ENCODE measurements at places on chromosomes 12 and 14.

- DNase-seq = no peak
Measured at GRCh38 chr12:218221-218620, 4.3 kb upstream of the SLC6A12 start.

DNA sequence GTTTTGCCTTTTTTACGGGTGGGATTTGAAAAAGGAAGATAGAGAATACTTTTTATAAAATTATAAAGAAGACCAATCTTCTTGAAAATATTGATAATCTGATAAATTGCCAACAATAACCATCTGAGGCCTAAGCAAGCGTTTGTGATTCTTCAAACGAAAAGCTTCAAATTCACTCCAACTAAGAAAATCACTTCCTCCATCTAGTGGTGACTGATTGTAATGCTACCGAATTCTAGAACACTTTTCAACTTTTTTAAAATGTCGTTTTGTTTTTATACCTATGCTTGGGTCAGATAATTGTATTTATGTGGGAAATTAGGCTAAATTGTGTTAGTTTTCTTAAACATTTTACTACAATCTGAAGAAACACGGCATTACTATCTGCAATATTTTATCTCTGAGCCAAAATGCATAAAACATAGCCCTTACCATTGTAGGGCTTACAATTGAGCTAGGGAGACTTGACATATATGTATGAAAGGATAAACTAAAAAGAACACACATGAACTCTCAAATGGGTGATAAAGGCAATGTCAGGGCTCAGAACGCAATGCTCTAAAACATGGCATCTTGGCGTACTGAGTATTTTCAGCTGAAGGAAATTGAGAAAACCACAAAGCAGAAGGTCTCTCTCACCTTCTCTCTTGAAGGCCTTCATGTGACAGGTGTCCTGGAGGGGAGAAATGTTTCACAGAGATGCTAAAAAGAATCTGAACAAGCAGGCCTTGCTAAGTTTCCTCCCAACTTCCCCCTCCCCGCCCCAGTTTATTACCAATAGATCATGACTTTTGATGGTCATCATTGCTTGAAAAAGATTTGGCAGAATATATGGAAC, 36.8 kb upstream of the G2E3 start:
- DNase-seq = no peak

GRCh38 chr14:96304956-96305355, 48.9 kb downstream of the BDKRB1 start:
- DNase-seq = no peak

DNA sequence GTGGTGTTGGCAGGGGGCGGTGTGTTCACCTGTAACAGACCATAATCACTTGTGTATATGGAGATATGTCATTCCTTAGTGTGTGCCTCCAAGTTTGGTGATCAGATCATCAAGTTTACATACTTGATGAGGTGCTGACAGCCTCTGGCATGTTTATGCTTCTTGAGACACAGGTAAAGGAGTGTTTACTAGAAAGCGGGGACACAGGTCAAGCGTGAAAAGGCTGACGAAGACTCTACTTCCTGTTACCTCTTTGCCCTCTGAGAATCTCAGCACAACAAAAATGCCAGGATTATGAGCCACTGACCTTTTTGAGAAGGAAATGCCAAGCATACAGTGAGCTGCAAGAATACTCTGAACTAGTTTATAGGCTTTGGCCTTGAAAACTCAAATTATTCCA, 29.6 kb downstream of the PRDM4 start:
- DNase-seq = no peak

GRCh38 chr14:103808403-103809001, 38.9 kb downstream of the PPP1R13B start:
- DNase-seq = peak; percentile 57

GRCh38 chr14:76937181-76938091, 91.1 kb downstream of the IRF2BPL start:
- no peak for DNase-seq

GRCh38 chr12:67430708-67431335, 161.7 kb downstream of the CAND1 start:
- DNase-seq = no peak

GRCh38 chr12:13130981-13131380, 27.5 kb upstream of the GSG1 start:
- DNase-seq = no peak

DNA sequence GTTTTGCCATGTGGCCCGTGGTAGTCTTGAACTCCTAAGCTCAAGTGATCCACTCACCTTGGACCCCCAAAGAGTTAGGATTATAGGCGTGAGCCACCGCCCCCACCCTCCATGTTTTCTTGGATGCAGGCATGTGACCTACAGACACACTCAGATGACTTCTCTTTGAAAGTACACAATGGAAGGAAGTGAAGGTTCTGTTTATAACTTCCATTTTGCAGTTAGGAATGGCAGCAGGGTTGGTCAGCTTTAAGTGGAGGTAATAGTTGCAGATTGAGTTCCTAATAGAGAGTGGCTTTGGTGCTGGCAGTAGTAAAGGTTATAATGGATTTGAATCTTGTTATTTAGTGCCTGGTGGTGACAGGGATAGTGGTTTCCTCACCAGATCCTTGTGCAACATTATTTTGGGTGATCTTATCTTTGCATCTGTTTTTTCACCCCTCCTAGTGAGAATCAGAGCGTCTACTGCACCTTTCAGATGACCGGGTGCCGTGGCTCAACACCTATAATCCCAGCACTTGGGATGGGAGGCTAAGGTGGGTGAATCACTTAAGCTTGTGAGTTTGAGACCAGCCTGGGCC, 15.3 kb downstream of the LARP4 start:
- DNase-seq = no peak

- no peak for DNase-seq
Measured at GRCh38 chr14:101840649-101841369, 79.3 kb downstream of the PPP2R5C start.

DNA sequence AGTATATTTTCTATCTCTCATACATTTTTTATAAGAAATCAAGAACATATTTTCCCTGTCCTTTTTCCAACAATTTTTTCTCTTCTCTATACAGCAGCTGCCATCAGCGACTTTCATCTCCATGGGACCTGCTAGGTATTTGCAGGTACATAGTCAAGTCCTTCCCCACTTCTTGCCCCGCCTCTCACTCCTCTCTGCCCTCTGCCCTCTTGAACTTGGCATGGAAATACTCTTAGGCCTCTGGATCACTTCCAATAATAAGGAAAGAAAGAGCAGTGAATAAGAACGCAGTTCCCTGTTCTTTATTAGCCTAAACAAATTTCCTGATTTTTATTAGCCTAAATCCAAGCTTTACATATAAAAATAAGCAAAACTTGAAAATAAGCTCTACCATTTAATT, 353.1 kb downstream of the SEC23A start:
- no peak for DNase-seq

DNA sequence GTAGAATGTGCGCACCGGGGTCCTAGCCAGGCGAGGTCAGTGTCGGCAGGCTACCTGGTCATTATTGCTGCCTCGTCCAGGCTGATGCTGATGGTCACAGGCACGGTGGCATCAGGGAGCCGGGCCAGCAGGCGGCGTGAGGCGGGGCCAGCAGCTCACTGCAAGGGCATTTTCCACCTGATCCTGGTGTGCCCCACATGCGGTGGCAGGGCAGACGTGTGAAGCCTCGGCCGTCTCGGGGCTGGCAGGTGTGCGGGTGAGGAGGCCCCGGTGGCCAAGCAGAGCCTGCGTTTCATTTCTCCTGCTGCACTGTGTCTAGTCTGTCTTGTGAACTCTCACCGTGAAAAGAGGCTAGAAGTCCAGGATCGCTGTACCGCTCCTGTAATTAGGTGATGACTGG, 12.0 kb upstream of the AMN start:
- no peak for DNase-seq

- no peak for DNase-seq
Measured at GRCh38 chr14:95841668-95842067, 35.0 kb upstream of the TUNAR start.

DNA sequence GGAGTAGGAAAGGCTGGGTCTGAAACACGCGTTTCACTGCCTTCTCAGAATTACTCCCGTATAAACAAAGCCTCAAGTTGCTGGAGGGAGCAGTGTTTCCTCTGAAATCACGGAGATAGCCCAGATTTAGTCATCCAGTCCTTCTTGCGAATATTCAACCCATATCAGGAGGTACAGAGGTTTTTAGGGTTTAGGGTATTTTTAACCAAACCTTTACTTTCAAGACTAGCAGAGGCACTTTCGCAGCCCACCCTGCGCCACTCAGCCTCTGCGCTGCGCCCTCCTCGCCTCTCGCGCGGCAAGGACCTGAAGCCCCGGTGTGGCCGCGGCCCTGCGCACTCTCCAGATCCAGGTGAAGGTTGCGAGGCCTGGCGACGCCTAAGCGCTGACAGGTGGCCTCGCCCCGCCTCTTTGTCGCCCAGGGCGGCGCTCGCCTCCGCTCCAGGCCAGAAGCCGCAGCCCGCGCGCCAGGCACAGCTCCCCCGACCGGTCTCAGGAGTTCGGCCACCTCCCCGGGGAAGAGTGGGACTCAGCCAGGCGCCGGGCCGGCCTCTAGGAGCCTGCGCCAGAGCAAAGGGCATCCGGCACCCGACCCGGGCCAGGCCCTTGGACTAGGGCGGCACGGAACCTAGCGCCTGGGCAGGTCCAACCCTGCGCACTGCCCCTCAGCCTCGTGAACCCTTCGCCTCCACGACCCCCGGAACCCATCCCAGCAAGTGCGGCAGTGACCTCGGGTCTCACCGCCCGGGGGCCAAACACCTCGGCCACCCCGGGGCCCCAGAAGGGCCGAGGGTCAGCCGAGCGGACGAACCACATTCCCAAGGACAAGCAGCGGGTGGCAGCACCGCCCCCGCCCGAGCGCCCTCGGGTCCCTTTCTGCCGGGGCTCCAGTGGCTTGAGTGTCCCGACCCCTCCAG, 1.8 kb upstream of the SAMD4A start:
- peak; percentile 95 for DNase-seq

DNA sequence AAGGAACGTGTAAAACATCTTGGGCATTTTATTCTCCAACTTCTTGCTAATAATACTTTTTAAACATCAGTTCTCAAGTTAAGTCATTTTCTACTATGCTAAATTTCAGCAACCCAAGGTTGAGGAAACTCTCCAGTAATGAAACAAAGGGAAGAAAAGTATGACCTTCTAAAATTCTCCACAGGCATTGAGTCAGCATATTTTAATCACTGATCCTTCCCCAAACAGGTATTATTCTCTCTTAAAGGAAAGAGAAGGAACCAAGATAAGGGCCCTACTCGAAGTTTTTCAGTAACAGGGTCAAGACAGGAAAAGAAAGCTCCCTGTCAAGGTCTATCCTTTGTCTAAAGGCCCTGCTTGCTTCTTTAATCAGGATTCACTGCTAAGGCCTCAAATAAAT, 3.0 kb downstream of the KICS2 start:
- DNase-seq = no peak

DNA sequence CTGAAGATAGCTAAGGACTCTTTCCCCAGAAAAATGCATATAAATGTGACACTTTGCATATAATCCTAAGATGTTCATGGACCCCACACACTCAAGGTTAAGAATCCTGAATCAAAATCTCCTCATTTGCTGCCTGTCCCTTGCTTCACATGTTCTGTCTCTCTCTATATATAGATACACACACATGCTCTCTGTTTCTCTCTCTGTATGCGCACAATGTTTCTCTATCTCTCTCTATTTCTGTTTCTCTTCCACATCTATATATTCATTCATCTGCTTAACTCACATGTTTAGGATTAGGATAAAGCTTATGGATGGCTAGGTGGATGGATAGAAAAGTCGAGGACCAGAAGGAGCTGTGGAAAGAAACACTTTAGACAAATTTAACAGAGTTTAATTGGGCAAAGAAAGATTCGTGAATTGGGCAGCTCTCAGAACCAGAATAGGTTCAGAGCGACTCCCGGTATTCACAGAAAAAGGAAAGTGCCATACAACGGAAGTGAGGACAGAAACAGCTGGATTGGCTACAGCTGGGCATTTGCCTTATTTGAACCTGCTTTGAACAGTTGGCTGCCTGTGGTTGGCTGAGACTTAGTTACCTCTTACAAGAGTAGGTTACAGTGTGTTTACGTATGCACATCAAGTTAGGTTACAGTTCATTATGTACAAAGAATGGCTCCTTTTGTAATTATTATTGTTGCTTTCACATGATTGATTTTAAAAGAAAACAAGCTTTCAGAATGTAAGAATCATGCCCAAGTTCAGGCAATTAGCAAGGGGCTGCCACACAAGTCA, 57.6 kb downstream of the EMP1 start:
- no peak for DNase-seq

DNA sequence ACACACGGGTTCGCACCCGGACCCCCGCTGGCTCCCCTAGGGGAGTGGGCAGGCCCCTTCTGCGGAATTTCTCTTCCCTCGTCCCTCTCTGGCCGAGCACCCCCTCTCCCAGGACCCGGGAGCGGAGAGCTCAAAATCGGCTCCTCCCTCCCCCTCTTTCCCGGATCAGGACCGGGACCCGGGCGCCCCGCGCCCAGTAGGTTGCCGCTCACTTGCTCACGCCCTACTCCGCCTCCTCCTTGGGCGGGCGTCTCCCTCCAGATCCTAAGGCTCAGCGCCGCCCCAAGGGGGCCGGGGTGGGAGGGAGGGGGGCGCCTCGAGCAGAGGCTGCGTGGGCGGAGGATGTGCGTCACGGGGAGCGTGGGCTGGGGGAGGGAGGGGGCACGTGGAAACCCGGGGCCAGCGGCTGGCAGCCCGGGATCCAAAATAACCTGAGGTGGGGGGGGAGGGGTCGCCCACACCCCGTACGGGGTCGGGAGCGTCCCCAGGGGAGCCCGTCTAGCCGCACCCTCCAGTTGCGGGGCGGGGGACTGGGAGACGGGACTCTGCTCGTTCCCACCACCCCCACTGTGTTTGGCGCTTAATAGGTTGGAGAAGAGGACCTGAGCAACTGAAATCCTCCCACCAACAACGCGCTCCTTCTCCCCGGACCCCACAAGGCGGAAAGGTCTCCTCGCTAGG, 1.8 kb upstream of the NAB2 start:
- peak; percentile 94 for DNase-seq

DNA sequence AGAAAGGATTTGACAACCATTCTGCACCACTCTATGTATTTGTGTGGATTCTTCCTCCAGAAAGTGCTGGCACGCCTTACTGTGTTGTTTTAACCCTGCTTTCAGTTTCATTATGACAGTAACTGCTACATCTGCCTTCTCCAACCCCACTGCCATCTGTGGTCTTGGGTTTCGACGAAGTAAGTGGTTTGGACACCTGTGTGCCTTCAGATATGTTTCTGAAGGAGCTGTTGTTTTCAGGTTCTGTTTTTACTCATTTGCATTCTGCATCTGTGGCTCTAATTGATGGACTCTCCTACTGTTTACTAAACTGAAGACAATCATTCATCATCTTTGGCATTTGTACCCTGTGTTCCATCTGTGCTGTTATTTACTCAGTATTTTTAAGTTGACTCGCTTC, 4.1 kb downstream of the TSHR start:
- DNase-seq = peak; percentile 76

DNA sequence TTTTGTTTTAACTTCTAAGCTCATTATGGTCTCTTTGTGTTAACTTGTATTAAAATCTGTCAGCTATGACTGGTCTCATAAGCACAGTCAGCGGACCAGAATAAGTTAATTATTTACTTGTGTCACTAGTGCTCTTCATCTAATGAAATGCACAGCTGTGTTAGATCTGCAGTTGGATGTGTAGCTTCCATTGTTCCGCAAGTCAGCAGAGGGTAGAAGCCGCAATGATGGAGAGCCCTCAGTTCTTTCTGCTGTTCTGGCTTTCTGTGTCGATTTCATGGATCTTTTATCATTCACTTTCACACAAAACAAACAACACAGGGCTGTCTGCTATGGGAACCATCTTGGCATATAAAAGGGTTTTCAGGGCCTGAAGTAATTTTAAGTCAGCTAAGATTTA, 89.3 kb upstream of the RFX4 start:
- no peak for DNase-seq
